Stimulated activated CD8-positive, alpha-beta memory T cell treated with anti-CD3 and anti-CD28 coated beads, Interleukin-4, amount 100 ng/mL, for 1 hour (primary cell): ENCODE measurements at places on chromosomes 4 and X.

DNA sequence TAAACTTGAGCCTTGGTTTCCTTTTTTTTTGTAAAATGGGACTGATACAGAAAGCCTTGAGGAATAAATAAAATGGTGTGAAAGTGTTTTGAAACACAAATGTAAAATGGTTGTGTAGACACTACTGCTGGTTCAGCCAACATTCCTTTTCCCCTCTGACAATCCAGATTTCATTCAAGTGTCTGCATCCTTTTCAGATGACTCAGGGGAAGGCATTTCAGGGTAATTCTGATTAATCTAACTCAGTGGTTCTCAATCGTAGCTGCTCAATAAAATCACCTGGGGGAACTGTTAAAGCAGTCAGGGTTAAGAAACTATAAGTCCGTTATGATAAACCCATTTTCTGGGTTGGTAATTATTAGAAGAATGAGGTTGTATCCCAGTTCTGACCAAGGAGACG lies 4.6 kb downstream of the ARHGAP10 start:
- no peak for DNase-seq

- DNase-seq = no peak
Measured at GRCh38 chr4:114361249-114361648, 237.4 kb upstream of the UGT8 start.

GRCh38 chr4:122775987-122776836 lies 43.7 kb downstream of the BBS12 start:
- DNase-seq = no peak

DNA sequence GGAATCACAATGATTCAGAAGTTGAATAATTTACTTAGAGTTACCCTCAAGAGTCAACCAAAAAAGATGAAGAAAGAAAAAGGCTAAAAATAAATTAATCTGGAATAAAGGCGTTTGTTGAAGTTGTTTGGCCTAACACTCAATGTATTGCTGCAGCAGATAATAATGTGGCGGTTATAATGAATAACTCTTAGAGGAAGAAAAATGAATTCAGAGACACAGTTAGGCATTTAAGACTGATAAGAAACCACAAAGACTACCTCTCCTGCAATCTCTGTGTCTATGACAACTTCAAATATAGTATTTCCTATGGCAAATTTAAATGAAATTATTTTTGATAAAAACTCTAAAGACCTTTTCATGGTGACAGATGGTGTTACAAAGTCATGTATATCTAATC lies 1369.1 kb upstream of the AGA start:
- no peak for DNase-seq

DNA sequence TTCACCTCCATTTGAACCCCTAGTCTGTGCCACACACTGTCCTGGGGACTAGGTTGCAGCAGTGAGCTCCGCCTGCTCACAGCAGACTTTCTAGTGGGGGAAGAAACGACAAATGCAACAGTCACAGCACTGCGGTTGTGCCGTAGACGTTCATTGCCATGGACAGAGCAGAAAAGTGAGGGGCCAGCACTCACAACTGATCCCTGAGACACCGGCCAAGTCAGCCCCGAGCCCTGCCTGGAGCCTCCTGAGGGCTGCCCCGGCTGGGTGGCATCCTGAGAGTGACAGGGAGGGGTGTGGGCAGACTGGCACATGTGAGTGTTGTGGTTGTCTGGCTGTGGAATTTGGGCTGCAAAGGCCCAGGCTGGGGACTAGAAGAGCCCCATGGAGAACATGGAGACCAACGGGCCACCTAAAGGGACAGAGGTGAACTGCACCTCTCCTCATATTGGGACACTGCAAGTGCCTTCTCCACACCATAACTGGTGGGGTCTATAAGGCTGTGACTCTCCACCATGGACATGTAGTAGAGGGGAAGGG lies 4.6 kb downstream of the DUSP9 start:
- DNase-seq = no peak

GRCh38 chr4:8292478-8293107 lies 23.0 kb downstream of the HTRA3 start:
- DNase-seq = no peak

DNA sequence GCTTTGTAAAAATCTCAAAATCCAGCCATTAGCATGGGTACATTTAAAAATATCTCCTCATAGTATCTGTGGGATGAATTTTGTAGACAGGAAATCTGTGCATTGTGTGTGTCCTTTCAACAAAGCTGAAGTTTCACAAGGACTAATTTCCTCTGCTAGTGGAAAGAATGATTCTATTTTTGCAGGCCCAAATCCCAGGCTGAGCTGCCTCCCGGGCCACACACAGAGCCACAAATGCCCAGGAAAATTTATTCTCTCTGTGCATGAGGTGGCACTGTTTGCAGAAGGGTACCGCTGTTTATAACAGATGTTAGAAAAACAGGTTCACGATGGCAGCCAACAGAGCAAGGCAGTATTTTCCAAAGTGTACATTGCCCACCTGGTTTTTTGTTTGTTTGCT lies 11.0 kb upstream of the VCX3B start:
- no peak for DNase-seq

DNA sequence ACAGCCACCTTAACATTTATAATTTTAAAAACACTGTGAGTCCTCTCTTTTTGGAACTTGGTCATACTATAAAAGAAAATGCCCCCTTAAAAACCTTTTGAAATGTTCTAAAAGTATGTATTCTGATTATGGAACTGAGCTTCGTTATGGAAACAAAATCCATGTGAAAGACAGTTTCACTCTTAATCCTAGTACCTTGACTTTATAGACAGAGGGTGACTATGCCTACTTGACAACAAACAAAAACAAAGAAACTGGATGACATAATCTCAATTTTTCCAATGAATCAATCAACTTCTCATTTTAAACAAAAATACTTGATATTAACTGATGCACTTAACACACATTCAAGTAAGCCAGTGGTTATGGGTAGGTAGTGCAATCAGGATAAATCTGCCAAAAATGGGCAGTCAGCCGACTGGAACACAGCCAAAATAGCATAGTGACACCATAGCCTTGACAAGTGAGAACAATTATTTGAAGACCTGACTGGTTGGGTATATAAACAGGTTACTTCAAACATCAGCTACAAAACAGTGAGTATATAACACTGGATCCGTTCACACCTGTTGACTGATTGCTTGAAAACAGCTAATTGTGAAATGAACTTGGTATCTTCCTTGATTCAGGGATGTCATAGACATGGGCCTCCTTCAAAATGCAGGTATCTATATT lies 265.5 kb downstream of the PPP3CA start:
- DNase-seq = no peak

GRCh38 chr4:14217401-14217800 lies 589.9 kb upstream of the BOD1L1 start:
- no peak for DNase-seq

GRCh38 chrX:53088136-53088974 lies 5.6 kb upstream of the KANTR start:
- no peak for DNase-seq

DNA sequence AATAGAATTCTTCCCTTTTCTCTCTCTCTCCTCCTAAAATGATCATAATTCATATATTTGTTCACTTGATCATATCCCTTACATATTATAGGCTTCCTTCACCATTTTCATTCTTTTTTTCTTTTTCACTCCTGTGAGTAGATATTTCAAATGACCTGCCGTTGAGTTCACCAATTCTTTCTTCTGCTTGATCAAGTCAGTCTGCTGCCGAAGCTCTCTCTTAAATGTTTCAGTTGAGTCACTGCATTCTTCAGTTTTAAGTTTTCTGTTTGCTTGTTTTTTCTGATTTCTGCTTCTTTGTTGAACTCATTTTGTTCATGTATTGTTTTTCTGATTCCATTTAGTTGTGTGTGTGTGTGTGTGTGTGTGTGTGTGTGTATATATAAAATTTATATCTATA lies 354.3 kb downstream of the GPAT3 start:
- no peak for DNase-seq

- no peak for DNase-seq
Measured at GRCh38 chr4:183289688-183290087, 30.4 kb downstream of the CLDN22 start.

DNA sequence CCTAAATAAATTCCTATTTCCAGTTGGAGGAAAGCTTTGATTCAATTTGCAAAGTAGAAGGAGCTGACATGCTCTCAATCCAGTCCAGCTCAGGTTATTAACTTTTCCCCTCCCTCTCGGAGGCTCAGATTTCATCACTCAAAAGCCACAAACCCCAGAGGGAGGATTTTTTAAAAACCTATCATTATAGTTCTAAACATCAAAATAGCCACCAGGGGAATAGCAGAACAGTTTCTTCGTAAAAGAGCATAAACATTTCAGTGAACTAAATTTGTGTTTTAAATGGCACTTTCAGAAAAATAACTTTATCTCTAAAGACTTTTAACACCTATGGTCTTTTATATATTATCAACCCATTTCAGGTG lies 8.8 kb downstream of the GPRIN3 start:
- DNase-seq = no peak

DNA sequence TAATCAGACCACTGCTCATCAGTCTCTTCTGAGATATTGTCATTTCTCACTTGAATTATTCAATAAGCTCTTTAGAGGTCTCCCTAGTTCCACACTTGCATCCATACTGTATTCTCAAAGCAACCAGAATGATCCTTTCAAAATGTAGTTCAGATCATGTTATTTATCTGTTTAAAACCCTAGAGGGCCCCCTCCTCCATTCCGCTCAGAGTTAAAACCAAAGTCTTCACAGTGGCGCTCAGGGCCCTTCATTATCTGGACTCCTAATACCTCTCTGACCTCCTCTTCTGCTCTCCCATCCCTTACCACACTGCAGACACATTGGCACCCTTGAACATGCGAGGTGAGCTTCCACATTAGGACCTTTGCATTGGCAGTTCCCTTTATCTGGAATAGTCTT lies 32.7 kb upstream of the HPGDS start:
- DNase-seq = no peak

DNA sequence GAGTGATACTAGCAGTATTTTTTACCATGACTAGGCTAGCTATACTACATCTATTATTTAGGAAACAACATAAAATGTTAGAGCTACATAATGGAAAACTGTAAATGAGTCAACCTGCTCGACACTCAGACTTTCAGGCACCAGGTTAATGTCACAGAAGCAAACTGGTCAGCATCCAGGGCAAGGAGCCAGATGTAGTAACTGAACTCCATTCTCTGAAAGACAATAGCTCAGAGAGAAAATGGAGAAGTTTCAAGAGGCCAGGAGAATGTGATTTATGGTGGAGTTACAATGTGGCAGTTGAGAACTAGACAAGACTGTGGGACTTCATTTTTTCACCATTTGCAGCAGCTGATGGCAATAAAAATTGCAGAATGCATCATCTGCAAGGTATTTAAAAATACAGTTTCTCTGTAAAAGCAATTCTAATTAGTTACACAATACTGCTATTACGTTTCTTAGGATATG lies 342.7 kb upstream of the PABPC4L start:
- DNase-seq = no peak

DNA sequence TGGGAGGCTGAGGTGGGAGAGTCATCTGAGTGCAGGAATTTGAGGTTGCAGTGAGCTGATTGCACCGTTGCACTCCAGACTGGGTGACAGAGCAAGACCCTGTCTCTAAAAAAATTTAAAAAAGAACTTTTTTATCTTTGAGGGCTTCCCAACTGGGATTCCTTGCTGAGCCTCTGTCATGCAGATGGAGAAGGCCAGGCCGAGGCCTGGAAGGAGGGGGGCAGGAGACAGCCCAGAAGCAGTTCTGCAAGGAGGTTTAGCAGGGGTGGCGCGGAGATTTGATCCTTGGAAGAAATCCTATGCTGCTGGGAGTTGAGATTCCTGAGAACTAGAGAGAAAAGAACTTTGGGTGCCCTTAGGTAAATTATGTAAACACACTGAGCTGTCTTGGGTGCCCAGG lies 2.5 kb upstream of the ARSD start:
- DNase-seq = no peak

DNA sequence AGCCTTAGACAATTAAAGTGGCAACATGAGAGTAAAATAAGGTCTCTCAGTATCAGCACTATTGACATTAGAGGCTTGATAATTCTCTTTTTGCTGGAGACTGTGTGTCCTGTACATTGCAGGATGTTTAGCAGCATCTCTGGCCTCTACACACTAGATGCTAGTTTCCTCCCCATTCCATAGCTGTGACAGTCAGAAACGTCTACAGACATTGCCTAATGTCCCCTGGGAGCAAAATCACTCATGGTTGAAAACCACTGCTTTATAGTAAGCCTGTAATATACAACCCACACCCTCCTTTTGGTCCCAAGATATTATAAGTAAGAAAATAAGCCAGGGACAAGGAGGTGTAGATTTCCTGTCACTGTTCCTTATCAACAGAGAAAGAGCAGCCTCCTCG lies 166.0 kb downstream of the FRMPD4 start:
- no peak for DNase-seq

DNA sequence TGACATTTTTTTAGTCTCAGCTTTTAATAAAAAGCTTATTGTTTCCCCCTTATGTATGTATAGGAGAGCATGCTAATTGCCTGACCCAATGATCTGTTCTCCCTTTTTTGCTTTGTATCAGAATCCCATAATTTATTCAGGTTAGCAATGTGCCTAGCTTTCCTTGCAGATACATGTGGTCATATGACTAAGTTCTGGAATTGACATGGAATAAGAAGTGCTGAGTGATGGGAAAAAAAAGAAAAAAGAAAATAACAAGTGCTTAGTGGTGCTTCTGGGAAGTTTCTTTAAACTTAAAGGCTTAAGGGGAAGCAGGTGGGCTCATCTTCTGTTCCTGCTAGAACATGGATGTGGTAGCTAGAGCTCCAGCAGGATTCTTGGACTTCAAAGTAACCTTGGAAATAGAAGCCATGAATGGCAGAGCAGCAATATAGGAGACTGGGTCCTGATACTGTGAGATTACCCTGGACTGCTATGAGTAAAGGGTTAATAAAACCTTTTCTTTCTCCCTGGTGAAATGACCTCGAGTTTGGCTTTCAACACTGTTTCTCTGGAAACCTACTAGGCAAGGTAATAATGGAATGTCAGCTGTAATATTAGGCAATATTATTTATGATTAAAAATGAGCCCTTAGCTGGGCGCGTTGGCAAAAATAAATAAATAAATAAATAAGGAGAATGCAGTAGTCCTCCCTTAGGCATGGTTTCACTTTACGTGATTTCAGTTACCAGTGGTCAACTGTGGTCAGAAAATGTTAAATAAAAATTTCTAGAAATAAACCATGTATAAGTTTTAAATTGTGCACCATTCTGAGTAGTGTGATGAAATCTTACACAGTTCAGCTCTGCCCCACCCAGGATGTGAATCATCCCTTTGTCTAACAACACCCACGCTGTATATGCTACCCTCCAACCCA lies 16.7 kb upstream of the RBM41 start:
- DNase-seq = no peak

DNA sequence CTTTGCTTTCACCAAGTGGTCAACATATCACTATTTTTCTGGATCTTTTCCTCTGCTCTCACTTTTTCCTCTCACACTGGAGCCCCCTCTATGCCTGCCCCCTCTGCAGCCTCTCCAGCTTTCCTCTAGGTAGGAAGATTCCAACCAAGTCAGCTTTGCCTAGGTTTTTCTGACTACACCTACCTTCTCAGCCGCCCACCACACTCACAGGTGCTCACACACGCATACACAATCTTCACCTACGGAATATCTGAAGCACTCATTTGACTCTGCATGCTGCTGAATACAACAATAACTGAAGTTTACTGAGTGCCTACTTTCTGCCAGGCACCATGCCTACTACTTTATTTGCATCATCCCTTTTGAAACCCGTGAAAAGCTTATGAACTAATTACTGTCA lies 328.0 kb downstream of the PPP3CA start:
- no peak for DNase-seq

- DNase-seq = no peak
Measured at GRCh38 chrX:37854748-37855147, 7.4 kb upstream of the DYNLT3 start.

GRCh38 chr4:74665346-74665745 lies 129.0 kb downstream of the BTC start:
- no peak for DNase-seq
